Activated CD8-positive, alpha-beta memory T cell treated with anti-CD3 and anti-CD28 coated beads for 4 hours (primary cell): ENCODE measurements at places on chromosomes 5 and 9.

- DNase-seq, result no peak
Measured at GRCh38 chr9:19939734-19940278, 151.0 kb upstream of the SLC24A2 start.

- DNase-seq, result no peak
Measured at GRCh38 chr9:131774636-131775035, 34.8 kb upstream of the RAPGEF1 start.

GRCh38 chr9:112864403-112864802 is 26.3 kb downstream of the SLC46A2 start:
- no peak for DNase-seq

DNA sequence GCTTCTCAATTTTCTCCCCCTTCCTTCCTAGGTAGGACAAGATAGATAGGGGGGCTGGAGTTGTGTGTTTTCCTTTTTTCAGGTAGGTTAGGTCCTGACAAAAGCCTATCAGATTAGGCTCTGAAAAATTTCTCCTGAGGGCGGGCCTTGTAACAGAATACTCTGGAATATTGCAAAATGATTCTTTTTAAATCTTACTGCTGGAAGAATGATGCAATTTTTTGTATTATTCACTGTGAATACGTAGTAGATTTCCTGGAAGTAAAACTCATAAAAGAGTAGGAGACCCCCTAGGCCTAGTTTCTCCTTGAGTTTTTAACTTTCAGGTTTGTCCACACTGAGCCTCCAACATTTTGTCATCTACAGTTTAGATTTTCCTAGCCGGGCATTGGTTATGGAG is 1701.8 kb downstream of the EFNA5 start:
- DNase-seq, result no peak

GRCh38 chr9:108322326-108323098 is 533.3 kb downstream of the ACTL7B start:
- DNase-seq, result no peak

DNA sequence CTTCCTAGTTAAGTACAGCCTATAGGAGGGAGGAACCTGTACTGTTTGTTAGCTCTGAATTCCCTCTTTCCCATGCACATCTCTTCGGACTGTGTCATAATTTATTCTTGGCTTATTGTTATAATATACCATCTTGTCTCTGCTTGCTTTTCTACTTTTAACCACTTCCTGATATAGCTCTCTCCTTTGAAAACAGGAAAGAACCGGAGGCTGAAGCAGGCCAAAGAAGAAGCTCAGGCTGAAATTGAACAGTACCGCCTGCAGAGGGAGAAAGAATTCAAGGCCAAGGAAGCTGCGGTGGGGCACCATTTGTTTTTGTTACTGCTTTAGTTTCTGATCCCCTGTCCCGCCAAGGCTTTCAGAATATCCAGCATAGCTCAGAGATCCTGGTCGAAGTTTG is 4.8 kb downstream of the ATP6V1G1 start:
- DNase-seq, result no peak

GRCh38 chr9:132630811-132631210 is 39.0 kb downstream of the DDX31 start:
- DNase-seq, result no peak

DNA sequence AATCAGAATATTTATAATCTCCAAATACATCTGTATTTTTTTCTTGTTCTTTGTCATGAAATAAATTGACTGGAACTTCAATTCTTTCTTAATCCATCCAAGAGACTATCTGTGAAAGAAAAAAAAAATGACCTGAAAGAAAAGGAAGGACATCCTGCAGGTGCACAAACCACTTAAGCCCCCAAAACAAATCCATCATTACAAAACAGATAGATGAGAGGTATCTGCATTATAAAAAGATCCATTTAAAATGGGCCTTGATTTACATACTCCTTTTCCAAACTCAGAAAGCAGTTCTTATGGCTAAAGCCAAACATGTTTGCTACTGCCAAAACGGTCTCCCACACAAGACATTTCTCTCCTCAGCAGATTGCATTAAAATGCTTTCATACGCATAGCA is 85.5 kb downstream of the ELAVL2 start:
- DNase-seq, result no peak

DNA sequence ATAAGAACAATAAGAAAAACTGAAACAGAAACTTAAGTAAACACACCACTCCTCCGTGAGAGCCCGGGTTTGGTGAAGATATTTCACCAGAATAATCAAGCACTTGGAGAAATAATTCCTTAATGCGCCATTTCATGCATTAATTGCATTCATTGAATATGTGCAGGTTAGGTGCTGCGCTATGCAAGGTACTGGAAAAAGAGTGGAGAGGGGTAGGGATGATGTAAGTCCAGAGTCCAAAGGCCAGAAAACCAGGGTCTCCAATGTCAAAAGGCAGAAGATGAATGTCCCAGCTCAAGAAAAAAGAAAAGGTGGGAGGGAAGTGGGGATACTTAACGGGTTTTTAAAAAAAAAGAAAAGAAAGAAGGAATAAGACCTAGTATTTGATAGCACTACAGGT is 669 bp upstream of the ZFP37 start:
- no peak for DNase-seq

DNA sequence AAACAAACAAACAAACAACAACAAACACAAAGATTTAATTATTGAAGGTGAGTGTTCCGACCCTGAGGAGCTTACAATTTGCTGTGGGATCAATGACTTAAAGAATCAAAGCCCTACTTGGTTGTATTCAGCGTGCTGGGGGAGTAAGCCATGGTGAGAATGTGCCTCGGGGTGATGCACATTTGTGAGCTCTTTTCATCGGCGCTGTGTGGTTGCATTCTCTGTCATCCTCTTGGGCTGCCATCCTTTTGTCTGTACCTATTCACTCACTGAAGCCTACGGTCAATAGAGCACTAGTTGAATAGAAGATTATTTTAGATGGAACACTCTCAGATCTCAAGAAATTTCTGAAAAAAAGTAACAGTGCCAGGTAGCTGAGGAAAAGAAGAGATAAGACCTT is 203.9 kb downstream of the CTNND2 start:
- no peak for DNase-seq

- DNase-seq, result no peak
Measured at GRCh38 chr9:90770182-90770738, 31.4 kb upstream of the SYK start.

GRCh38 chr5:119470851-119471451 is 18.7 kb downstream of the HSD17B4 start:
- DNase-seq, result no peak

DNA sequence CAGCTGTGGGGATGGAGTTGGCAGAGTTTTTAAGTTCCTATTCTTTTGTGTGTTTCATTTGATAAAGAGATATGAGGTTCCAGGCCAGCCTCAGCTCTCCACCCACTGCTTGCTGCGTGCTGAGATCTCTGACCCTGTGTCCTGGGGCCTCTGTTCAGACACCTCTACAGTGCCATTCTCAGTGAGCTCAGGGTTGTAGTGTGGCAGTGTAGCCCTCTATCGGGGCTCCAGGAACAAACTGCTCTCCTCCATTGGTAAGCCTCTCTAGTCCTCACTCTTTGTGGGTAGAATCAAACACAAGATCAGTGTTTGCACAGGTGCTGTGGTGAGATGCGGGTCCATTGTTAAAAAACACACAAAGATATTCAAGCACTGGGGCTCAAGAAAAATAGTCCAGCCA is 386.6 kb upstream of the RPS23 start:
- DNase-seq, result no peak

DNA sequence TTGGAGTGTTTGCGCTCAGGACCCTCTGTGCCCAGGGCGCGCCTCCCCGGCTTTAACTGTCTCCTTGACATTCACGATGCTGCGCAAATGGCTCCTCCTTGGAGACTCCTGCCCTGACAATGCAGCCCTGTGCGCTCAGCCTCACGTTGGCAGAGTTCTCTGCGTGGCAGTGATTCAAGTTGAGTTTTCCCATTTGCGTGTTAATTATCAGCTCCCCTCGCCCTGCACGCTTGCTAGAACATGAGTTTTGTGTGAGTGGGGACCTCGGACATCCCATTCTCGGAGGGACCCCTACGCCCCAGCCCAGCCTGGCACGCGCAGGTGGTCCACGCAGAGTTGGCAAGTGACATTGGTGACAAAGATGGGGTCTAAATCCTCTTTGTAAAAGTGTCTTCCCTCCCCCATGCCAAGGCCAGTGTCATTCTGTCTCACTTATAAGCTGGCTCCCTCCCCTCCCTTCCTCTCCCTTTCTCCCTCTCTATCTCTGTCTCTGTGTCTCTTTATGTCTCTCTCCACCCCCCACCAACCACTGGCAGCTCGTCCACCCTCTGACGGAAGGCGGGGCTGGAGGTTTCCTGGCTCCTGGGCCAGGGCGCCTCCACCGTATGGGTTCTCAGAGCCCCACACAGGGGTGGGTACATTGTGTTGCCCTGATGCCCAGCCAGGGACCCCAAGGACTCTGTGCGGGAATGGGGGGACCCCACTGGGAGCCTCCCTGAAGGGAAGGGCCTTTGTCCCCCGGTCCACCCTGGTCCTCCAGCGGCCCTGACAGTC is 169.3 kb downstream of the OLFM1 start:
- DNase-seq, result no peak

- no peak for DNase-seq
Measured at GRCh38 chr9:112887381-112887780, 3.3 kb downstream of the SLC46A2 start.

DNA sequence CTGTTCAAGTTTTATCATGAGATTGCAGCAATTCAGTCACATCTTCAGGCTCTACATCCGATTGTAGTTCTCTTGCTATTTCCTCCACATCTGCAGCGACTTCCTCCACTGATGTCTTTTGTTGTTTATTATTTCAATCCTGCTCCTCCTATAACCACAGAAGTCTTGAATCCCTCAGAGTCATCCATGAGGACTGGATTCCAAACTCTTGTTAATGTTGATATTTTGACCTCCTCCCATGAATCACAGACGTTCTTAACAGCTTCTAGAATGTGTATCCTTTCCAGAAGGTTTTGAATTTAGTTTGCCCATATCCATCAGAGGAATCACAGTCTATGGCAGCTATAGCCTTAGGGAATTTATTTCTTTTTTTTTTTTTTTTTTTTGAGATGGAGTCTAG is 3.6 kb downstream of the FBXO38 start:
- no peak for DNase-seq

DNA sequence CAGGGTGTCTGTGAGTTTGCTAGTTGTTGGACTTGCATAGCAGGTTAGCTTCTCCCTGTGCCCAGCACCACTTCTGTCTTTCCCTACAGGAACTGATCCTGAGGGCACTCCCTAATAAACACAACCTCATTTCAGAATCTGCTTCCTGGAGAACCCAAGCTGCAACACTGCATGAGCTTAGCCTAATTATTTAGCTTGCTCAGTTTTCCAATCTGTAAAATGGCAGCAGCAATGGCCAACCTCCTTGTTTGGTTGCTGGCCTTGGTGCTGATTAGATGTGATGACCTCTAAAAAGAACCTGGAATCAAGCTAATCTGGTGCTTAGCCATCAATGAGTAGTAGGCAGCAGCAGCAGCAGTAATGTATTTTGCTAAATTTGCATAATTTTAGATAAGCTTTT is 133.9 kb downstream of the ADCY2 start:
- DNase-seq, result no peak

GRCh38 chr9:114989600-114990410 is 59.4 kb upstream of the TNFSF8 start:
- DNase-seq, result no peak

DNA sequence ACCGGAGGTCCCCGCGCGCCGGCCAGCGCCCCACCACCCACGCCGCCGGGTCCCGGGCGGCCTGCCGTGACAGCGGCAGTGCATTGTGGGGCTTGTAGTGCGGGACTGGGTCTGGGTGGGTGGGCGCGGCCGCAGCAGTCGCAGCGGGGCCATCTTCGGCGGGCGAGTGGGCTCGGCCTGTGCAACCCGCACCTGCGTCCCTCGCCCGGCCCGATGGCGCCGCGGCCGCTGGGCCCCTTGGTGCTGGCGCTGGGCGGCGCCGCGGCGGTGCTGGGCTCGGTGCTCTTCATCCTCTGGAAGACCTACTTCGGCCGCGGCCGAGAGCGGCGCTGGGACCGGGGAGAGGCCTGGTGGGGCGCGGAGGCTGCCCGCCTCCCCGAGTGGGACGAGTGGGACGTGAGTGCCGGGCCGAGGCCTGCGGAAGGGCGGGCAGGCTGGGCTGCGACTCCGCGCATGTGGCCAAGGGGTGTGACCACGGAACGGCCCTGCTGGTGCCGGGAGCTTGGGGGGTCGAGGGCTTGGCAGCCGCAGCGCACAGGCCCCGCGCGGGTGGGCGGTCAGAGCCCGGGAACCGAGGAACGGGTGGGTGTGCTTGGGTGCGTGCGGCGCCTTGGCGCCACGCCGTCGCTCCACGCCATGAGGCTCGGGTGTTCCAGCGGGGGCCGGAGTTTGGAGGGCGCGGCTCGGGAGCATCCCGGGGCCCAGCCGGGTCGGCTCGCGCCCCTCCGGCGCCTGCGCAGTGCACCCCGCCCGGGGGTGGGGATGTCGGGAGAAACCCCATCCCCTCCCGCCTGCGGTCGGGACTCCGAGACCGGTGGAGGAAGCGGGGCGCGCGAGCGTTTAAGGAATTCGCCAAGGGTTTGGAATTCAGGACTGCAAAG is at the start of gene ARL10:
ARL10 (plus strand) TSS at position 137 of the 881 bp plus-strand sequence; CDS start at position 214, 77 bp downstream.
- no peak for DNase-seq

GRCh38 chr5:179792612-179793467 is 946 bp upstream of the LTC4S start:
- DNase-seq, result no peak

GRCh38 chr9:112997236-112997941 is 14.6 kb downstream of the ZNF883 start:
- DNase-seq, result no peak

GRCh38 chr9:113601656-113602055 is 138.1 kb downstream of the RGS3 start:
- DNase-seq, result no peak

GRCh38 chr5:120101771-120102170 is 362.3 kb upstream of the PRR16 start:
- no peak for DNase-seq

- no peak for DNase-seq
Measured at GRCh38 chr9:124602632-124603031, 95.4 kb upstream of the NR5A1 start.

- DNase-seq, result no peak
Measured at GRCh38 chr5:2196989-2197619, 314.4 kb upstream of the IRX4 start.

DNA sequence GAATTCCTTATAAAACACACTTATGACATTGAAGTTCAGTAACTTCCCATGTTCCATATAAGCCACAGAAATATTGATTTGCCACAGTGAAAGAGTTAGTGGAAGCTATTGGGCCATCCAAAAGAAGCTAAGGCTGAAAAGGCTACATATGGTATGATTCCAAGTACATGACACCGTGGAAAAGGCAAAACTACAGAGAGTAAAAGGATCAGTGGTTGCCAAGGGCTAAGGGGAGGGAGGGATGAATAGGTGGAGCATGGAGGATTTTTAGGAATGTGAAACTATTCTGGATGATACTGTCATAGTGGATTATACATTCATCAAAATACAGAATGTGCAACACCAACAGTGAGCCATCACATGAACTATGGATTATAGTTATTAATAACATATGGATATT is 109.7 kb downstream of the F2RL2 start:
- DNase-seq, result no peak

- DNase-seq, result no peak
Measured at GRCh38 chr9:114602620-114603019, 8.5 kb upstream of the TMEM268 start.
